IPS DF 6.9 (cell line): ENCODE measurements at places on chromosomes 13 and 19.

DNA sequence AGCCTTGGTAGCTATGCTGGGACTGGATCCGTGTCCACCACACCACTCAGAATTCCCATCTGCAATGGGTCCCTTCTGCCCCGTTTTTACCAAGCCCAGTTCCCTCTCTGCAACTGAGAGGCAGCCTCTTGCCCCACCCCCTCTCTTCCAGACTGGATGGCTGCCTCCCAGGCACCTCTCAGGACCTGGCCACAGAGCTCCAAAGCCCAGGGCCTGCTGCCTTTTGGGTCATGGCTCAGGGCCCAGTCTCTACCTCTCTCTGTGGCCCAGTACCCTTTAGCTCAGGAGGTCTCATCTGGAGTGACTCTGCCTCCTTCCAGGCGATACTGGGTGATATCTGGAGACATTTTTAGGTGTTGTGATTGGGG is 10.3 kb upstream of the ZBTB7A start:
- H3K4me1 ChIP-seq = peaks cover 5% of the 10 kb centered on the region; the same call in 1 of the 2 replicates
- no peak overlapping the region for H3K4me3 ChIP-seq
- DNase-seq = no peak
- no peak overlapping the region for H3K27ac ChIP-seq

DNA sequence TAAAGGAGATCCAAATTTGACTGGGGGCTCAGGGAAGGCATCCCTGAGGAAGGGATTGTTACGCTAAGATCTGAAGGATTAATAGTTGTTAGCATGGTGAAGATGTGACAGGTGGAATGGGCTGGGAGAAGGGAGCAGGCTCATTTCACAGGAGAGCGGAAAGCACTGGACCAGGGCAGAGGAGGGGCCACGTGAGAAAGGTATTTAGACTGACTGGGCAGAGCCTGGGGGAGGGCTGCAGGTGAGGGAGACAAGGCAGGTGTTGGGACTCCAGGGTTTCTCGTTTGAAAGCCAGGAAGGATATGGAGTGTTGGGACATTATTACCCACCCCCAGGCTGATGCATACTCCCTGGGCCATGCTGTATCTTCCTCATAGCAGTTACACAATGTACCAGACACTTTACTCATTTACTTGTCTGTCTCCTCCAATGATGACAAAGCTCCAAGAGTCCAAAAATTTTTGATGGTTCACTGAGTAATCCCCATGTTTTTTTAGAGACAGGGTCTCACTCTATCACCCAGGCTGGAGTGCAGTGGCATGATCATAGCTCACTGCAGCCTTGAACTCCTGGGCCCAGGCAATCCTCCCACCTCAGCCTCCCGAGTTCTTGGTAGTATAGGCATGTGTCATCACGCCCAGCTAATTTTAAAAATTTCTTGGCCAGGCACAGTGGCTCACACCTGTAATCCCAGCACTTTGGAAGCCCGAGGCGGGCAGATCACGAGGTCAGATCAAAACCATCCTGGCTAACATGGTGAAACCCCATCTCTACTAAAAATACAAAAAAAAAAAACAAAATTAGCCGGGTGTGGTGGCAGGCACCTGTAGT is 2.3 kb downstream of the TRAPPC6A start:
- H3K36me3 ChIP-seq = no peaks in the 10 kb centered on the region
- no peaks in the 10 kb centered on the region; the same call in 1 of the 2 replicates for H3K4me1 ChIP-seq

- H3K4me3 ChIP-seq = no peak overlapping the region
- H3K27me3 ChIP-seq = no peaks in the 10 kb centered on the region
- no peaks in the 10 kb centered on the region for H3K36me3 ChIP-seq
- DNase-seq = no peak
- H3K27ac ChIP-seq = no peak overlapping the region
Measured at GRCh38 chr19:42092350-42092749, 16.4 kb downstream of the ZNF574 start.

- H3K27ac ChIP-seq = no peak overlapping the region
- no peaks in the 10 kb centered on the region for H3K4me1 ChIP-seq
- H3K27me3 ChIP-seq = no peaks in the 10 kb centered on the region
- no peak overlapping the region for H3K4me3 ChIP-seq
- DNase-seq = no peak
Measured at GRCh38 chr13:92054389-92054788, 656.0 kb downstream of the GPC5 start.

GRCh38 chr13:86882107-86882506 is 789.1 kb upstream of the SLITRK5 start:
- H3K4me1 ChIP-seq = peaks cover 5% of the 10 kb centered on the region; the same call in 1 of the 2 replicates
- H3K4me3 ChIP-seq = no peak overlapping the region
- H3K27me3 ChIP-seq = peaks cover 11% of the 10 kb centered on the region; the same call in 1 of the 2 replicates
- peak; percentile 77 for DNase-seq

DNA sequence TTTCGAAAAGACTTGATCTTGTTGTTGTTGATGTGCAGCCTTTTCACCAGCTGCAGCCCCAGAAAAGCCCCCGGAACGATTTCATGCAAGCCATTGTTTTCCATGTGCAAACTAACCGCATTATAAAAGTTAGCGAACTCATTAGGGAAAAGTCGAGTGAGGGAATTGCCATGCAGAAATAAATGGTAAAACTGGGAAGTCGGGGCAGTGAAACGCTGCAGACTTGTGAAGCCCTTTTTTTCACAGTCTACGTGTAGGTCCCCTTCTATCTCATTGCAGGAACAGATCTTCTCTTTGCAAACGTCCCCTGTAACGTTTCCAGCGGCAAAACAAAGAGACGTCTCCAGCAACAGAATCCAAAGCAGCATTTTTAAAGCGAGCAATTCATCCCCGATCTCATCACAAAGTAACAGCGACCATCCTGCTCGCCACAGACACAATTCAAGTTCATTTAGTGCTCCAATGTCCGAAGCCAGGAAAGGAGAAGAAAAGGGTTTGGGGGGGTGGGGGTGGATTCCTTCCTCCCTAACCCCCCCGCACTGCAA is 1.1 kb downstream of the SLITRK1 start:
- no peak overlapping the region; the same call in 1 of the 2 replicates for H3K4me3 ChIP-seq
- H3K4me1 ChIP-seq = peaks cover 2% of the 10 kb centered on the region; the same call in 1 of the 2 replicates
- H3K27me3 ChIP-seq = peaks cover 29% of the 10 kb centered on the region
- H3K36me3 ChIP-seq = no peaks in the 10 kb centered on the region
- no peak overlapping the region for H3K27ac ChIP-seq

DNA sequence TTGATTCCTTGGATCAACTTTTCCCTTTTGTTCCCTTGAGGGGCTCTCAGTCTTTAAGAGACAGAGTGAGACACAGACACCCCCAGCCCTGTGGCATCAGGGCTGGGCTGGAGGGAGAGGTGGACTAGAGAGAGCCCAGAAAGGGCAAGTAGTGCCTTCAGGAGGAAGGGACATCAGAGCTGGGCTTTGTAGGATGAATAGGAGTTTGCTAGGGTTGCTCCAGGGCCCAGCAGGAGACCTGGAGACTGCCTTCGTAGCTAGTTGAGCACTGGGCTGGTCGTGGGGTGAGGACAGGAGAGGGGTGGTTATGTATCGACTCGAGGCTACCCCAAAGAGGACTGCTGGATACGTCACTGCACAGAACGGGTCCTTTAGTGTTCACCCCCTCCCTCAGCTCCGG is 5.4 kb downstream of the MAP1S start:
- DNase-seq = no peak
- no peaks in the 10 kb centered on the region for H3K27me3 ChIP-seq
- H3K4me3 ChIP-seq = no peak overlapping the region
- peaks cover 6% of the 10 kb centered on the region for H3K4me1 ChIP-seq
- peaks cover 48% of the 10 kb centered on the region for H3K36me3 ChIP-seq
- no peak overlapping the region for H3K27ac ChIP-seq

GRCh38 chr19:10729411-10729810 is 11.5 kb downstream of the DNM2 start:
- no peak overlapping the region for H3K27ac ChIP-seq
- H3K27me3 ChIP-seq = no peaks in the 10 kb centered on the region
- H3K4me3 ChIP-seq = no peak overlapping the region
- H3K4me1 ChIP-seq = no peaks in the 10 kb centered on the region
- no peak for DNase-seq

DNA sequence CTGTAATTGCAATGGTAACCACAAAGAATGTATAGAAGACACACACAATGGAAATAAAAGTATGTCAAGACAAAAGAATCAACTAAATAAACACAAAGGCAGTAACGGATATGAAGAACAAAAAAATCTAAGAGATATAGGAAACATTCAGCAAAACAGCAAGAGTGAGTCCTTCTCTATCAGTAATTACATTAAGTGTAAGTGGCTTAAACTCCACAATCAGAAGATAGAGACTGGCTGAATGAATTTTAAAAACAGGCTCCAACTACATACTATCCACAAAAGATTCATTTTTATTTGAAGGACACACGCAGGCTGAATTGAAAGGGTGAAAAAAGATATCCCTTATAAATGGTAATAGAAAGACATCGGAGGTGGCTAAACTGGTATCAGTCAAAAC is 19.5 kb downstream of the ZNF616 start:
- H3K4me1 ChIP-seq = no peaks in the 10 kb centered on the region
- H3K36me3 ChIP-seq = peaks cover 20% of the 10 kb centered on the region; the same call in 1 of the 2 replicates
- H3K27me3 ChIP-seq = no peaks in the 10 kb centered on the region
- H3K4me3 ChIP-seq = no peak overlapping the region

DNA sequence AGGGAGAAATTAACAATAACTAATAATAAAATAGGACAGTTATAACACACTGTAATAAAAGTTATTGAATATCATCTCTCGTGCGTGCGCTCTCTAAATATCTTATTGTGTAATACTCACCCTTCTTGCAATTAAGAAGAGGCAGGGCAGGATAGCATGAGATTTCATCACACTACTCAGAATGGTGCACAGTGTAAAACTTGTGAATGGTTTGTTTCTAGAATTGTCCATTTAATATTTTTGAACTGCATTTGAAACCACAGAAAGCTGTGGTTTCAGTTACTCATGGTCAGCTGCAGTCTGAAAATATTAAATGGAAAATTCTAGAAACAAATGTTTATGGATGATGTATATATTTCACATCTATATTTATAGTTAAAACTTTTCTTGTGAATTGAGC is 161.1 kb downstream of the DCT start:
- H3K4me1 ChIP-seq = no peaks in the 10 kb centered on the region
- no peak overlapping the region for H3K27ac ChIP-seq
- no peaks in the 10 kb centered on the region for H3K27me3 ChIP-seq
- H3K36me3 ChIP-seq = no peaks in the 10 kb centered on the region
- no peak overlapping the region for H3K4me3 ChIP-seq

GRCh38 chr13:45391926-45392325 is 26.2 kb downstream of the SLC25A30 start:
- no peak overlapping the region for H3K27ac ChIP-seq
- no peak for DNase-seq
- H3K4me3 ChIP-seq = no peak overlapping the region
- H3K36me3 ChIP-seq = no peaks in the 10 kb centered on the region
- no peaks in the 10 kb centered on the region for H3K4me1 ChIP-seq

- H3K4me1 ChIP-seq = no peaks in the 10 kb centered on the region
- DNase-seq = no peak
- H3K36me3 ChIP-seq = peaks cover 15% of the 10 kb centered on the region
- H3K27ac ChIP-seq = no peak overlapping the region
- H3K4me3 ChIP-seq = no peak overlapping the region
Measured at GRCh38 chr19:5895890-5896289, 7.7 kb downstream of the NDUFA11 start.

DNA sequence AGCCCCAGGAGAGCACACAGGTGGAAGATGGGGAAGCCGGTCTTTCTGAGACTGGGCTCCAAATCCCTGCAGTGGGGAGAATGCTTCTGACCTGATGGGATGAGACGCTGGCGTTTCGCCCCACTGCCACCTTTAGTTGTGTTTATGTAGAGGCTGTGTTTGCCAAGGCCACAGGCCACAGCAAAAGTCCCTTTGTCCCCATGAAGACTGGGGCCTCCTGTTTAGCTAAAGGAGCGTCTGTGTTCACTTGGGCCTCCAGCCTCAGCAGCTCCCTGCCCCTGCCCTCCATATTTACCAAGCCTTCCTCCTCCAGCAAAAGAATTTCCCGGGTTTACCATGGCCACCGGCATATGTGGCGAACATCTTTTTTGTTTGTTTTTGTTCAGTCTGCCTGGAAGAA is 10.4 kb upstream of the KLK14 start:
- no peak for DNase-seq
- no peak overlapping the region for H3K27ac ChIP-seq
- no peaks in the 10 kb centered on the region; the same call in 1 of the 2 replicates for H3K4me1 ChIP-seq
- no peaks in the 10 kb centered on the region for H3K36me3 ChIP-seq
- H3K27me3 ChIP-seq = no peaks in the 10 kb centered on the region

DNA sequence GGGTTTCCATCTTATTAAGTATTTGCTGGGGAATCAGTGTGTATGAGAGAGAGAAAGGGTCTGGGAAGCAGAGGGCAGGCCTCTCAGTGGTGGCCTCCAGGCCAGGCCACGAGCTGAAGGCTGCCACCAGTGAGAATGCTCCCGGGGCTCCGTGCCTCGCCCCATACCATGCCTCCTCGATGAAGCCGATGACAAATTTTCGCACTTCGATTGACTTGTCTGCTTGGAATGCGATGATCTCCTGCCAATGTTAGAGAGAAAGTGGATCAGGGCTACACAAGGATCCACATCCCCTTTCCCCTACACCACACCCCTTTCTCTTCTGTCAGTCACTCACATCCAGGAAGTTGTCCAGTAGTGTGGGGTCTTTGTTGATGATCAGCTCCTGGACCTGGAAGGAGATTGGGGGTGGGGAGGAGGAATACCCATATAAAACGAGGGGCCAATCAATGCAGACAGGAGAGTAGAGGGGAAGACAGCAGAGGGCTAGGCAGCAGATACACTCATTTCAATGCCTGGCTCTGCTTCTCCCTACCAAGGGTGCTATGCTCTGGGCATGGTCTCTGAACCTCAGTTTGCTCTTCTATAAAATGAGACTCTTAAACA is 10.7 kb downstream of the SYMPK start:
- H3K4me1 ChIP-seq = no peaks in the 10 kb centered on the region
- no peak overlapping the region for H3K4me3 ChIP-seq
- DNase-seq = no peak
- H3K27ac ChIP-seq = no peak overlapping the region
- peaks cover 47% of the 10 kb centered on the region for H3K36me3 ChIP-seq

- no peak for DNase-seq
- no peaks in the 10 kb centered on the region; the same call in 1 of the 2 replicates for H3K27me3 ChIP-seq
- no peaks in the 10 kb centered on the region; the same call in 1 of the 2 replicates for H3K4me1 ChIP-seq
- H3K27ac ChIP-seq = no peak overlapping the region
Measured at GRCh38 chr13:95642028-95642621, 2.4 kb downstream of the DZIP1 start.

GRCh38 chr13:74191410-74191809 is 57.2 kb upstream of the KLF12 start:
- no peak for DNase-seq
- H3K27ac ChIP-seq = no peak overlapping the region

DNA sequence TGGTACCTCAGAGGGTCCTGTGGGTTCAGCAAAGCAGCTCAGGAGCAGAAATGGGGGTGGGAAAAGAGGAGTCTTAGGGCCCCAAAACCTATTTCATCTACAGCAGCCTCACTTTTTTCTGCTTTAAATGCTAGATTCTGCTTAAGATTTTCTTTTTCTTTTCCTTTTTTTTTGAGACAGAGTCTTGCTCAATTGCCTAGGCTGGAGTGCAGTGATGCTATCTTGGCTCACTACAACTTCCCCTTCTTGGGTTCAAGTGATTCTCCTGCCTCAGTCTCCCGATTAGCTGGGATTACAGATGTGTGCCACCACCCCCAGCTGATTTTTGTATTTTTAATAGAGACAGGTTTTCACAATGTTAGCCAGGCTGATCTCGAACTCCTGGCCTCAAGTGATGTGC is 30.7 kb upstream of the WDFY2 start:
- H3K27ac ChIP-seq = no peak overlapping the region
- no peak overlapping the region for H3K4me3 ChIP-seq
- no peaks in the 10 kb centered on the region for H3K36me3 ChIP-seq
- H3K27me3 ChIP-seq = no peaks in the 10 kb centered on the region
- no peaks in the 10 kb centered on the region for H3K4me1 ChIP-seq
